Activated CD4-positive, alpha-beta T cell treated with anti-CD3 and anti-CD28 coated beads for 24 hours (primary cell): ENCODE measurements at places on chromosomes 11 and 22.

- DNase-seq: no peak
Observed at GRCh38 chr11:106218106-106218505, 140.6 kb downstream of the AASDHPPT start.

GRCh38 chr11:17458268-17458667, 18.4 kb downstream of the ABCC8 start:
- DNase-seq: no peak

GRCh38 chr22:29345932-29346331, 30.4 kb upstream of the RASL10A start:
- no peak for DNase-seq

DNA sequence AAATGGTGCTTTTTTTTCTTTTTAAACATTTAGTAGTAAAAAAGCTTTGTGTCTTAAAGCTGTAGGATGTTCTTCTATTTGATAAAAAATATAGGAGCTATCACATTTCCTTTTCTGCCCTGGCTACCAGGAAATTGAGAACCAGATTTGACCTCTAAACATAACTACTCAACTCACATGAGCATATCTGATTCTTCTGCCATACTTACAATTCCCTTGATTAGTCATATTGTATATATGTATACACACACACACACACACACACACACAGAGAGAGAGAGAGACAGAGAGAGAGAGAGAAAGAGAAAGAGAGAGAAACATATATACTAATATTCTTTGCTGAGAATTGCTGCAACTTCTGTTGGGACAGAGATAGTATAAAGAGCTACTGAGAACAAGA, 23.0 kb upstream of the GDPD4 start:
- DNase-seq: no peak

DNA sequence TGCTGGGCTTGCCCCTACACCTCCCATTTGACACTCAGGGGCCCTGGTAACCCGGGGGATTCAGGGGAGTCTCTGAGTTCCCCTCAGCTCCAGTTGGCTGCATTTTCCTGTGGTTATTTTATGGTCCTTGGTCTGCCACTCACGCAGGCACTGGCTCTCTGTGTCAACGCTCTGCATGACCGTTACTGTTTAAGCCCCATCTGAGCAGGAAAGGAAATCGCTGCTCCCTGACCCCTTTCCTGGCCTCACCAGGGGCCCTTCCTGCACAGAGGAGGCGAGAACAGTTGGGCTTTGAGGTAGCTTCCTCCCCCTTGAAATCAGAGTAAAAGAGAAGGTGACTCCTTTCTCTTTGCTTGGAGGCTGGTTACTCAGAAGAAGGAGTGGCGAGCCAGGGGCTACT, 2.4 kb downstream of the C1QTNF4 start:
- no peak for DNase-seq

DNA sequence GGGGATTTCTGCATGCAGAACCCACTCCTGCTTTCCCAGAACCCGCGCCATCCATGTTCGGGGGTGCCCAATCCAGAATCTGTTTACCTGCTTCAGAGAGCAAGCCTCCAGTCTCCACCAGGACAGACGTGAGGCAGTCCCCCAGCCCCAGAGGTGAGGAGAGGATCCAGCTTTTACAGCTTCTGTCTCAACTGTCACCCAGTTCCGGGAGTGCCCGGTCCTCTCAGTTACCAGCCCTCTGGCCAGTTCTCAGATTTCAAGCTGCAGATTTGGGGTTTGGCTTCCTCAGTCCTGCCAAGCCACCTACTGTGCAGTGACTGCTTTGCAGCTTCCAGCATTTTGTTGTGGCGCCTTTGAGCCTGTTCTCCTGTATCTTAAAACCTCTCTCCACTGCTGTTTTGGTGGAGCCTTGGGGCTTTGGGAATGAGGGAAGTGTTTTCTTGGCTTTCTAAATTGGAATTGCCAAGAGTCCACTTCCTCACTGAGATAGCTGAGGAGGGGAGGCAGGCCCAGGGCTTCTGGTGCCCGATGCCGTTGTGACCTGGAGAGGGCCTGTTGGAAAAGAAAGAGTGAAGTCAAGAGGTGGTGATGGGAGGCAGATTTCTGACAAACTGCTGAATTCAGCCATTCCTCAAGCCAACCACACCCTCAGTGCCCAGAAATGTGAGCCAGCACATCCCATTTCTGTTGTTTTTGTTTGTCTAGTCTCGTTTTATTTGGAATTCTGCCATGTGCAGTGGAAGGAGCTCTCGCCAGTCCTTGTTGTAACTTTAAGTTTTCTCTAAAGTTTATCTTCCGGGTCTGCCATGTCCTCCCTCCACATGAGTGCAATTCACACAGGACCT, 513.4 kb downstream of the TBC1D22A start:
- no peak for DNase-seq

GRCh38 chr22:30485362-30485988, 13.7 kb upstream of the SEC14L3 start:
- peak; percentile 68 for DNase-seq

DNA sequence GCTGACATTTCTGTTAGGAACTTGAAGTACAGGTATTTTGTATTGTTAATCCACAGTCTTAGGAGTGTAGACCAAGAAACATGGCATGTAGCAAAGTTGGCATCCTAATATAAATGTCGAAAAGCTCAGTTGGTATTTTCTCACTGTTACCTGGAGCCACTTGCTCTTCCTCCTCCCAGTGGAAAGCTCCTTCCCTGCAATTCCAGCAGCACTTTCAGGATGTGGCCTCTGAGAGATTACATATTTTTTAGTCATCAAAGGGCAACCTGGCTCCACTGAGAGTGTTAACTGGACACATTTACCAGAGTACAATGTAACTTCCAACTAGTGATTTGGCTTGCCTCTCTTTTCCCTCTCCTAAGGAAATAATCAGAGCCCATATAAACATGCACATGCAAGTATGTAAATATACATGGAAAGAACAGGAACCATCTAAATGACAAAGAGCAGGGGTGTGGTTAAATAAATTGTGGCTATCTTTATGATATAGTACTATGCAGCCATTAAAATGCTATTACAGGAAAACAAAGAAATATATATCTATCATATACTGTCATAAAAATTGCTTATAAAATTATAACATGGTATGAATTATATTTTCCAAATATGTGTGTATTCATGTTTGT, 14.3 kb upstream of the EED start:
- DNase-seq: no peak

- no peak for DNase-seq
Observed at GRCh38 chr11:12683874-12684273, 9.7 kb downstream of the TEAD1 start.

DNA sequence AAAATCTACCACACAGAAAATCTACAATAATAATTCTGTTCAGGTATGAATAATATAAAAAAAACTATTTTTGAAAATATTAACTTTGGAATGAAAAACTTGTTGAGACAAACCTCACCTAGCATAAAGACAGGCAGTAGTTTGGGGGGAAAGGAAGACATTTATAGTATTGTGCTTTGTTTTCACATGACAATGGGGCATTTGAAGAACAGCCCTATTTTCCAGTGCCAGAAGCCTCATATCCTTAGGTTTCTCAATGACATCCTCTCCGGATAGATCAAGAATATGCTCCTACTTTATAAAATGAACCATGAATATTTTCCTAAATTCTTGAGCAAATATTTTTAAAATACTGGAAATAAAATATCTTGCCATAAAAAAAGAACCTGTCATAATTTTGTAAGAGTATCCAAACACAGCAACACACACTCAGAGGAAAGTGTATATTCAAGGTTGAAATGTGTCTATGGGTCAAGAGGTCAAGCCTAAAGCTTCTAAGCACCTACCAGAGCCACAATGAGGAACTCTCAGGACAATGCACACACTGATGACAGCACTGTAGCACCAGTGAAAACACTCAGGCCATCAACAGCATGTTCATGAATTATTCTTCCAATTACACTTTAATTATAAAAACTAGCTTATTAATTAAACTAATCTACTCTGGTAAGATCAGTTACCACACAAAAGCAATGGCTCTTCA, 68.7 kb downstream of the MRTFA start:
- DNase-seq: no peak

- no peak for DNase-seq
Observed at GRCh38 chr22:41943661-41944209, 3.2 kb downstream of the CENPM start.

DNA sequence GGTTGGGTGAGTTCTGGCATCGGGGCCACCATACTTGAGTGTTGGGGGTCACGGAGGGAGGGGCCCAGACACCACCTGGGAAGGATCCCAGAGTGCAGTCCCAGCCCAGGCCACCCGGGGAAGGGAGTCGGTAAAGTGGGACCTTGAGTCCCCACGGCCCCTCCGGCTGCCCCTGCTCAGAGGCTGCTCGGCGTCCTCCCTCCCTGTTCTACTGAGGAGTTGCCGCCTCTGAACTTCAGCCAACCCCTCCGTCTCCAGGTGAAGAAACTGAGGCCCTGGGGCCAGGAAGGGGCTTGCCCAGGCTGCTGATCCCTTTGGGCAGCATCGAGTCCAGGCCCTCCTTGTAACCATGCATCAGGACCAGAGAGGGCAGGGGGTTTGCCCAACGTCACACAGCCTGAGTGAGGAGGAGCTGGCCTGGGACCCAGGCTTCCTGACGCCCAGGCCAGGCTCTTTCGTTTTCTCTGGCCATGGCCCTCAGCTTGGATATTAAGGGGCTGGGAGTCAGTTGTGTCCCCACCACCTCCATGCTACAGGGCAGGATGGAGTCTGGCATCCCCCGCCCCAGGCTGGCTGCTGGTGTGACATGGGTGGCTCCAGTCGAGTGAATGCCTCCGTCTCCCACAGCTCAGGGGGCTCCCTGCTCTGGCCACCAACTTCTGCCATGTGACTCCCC, 1.3 kb downstream of the PARVG start:
- DNase-seq: peak; percentile 19

- DNase-seq: no peak
Observed at GRCh38 chr11:31509051-31509428, 382 bp downstream of the IMMP1L start.

- DNase-seq: no peak
Observed at GRCh38 chr11:88439356-88439755, 101.8 kb upstream of the CTSC start.

GRCh38 chr11:27055065-27055682, 14.6 kb downstream of the BBOX1 start:
- DNase-seq: no peak

GRCh38 chr11:93220078-93220477, 22.3 kb upstream of the SLC36A4 start:
- DNase-seq: no peak

- DNase-seq: no peak
Observed at GRCh38 chr11:97772705-97773104, 1248.0 kb upstream of the CNTN5 start.

DNA sequence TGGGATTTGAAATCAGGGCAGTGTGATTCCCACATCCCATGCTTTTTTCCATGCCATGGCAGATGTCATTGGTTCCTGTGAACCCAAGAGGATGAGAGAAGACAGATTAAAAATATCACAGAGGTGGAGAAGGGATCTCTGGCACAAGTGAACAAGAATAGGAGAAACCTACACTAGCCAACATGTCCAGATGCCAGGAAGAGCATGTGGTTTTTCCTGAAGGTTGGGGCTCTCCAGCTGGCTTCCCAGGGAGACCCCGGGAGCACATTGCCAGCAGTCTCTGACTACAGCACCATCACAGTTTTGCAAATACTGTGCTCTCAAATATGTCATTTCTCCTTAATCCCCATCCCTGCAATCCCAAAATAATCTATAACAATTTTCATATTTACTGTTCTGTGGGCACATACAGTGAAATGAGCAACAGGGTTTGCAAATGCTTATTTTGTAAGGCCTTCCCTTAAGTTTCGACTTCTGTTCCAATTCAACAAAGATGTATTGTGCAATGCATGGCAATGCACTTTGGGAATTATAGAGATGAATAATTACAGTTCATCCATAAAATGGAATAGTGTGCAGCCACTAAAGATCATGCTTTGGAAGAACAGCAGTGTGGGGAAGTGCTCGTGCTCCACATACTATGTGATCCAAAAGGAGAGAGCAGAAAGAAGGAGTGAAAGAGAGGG, 4.8 kb downstream of the ANKK1 start:
- DNase-seq: no peak

DNA sequence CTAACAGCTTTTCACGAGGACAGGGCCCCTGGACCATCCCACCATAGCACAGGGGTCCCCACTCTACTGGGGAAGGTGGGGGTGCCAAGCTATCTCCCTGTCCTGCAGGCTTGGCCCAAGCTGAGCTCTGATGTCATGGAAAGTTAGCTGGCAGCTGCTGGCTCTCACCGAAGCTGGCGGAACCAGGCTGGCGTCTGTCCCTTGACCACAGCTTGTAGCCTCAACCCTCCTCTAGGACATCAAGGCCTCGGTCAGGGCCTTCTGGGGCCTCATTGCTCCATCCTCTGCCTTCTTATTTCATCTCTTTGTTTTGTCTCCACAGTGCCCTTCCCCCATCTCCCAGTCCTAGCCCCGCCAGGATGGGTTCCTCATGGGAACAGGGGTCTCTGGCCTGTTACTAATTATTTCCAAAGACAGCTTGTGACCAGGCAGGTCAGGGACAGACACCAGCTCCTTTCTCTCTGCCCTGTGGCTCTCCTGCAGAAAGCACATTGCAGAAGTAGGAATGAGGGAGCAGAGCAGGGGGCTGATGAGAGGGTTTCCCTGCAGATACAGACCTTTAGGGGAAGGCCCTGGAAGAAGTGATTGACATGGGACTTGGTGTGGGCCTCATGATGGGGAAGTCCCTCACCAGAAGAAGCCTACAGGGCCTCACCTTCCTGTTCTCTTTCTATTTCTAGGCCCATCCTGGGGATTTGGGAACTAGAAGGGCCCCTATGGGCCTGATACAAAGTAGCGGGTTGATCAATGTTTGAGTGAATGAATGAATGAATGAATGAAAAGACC, 97.5 kb upstream of the ALX4 start:
- no peak for DNase-seq

DNA sequence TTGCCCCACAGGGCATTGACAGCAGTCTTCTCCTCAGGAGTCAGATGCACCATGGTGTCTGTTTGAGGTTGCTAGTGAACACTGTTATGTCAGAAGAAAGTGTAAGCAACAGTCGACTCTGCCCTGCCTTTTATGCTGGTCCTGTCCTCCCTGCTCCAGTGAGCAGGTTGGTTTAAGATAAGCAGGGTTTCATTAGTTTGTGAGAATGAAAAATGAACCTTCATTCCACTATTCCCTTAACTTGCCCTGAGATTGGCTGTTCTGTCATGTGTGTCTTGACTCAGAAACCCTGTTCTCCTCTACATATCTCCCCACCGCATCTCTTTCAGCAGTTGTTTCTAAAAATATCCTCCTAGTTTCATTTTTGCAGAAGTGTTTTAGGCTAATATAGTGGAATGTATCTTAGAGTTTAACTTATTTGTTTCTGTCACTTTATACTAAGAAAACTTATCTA, at the start of gene HBD:
Gene HBD, minus strand, starts transcription at position 103 of the 454 bp plus-strand sequence. Its CDS starts 50 bp downstream, at position 53.
- DNase-seq: no peak

GRCh38 chr22:43377896-43378704, 33.7 kb upstream of the MPPED1 start:
- DNase-seq: no peak

GRCh38 chr22:26816726-26817125, 159.3 kb downstream of the MIAT start:
- no peak for DNase-seq

- DNase-seq: no peak
Observed at GRCh38 chr22:46535876-46536536, 1.4 kb downstream of the CELSR1 start.
